HTR-8/SVneo (cell line): ENCODE measurements at places on chromosomes 3 and 15.
A peak's percentile ranks its signal among the peaks of the same experiment; 100 is the strongest.

DNA sequence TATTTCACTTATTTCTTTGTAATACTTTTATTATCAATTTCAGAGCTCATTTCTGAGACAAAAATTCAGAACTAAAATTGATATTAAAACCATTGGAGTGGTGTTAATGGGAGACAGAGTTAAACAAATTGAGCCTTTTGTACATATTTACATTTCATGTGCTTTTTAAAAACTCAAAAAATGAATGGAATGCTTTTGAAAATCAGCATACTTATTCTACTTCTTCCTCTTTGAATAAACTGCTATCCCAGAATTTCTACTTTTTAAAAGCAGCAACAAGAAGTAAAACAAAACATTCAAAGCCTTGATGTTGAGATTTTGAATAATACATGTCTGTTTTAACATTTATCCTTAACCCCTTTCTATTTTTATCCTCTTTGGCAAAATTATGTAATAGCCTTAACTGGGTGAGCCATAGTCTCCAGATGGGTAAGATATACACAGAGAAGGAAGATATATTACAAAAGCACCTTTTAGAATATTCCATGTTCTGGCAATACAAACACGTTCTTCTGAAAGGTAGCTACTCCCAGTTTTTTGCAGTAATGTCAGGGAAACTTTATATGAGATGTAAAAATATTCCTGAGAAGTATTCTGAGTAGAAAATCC, 123.6 kb downstream of the MBNL1 start:
- DNase-seq, result no peak

- no peak for DNase-seq
These were observed 2.1 kb downstream of the DZIP1L start for GRCh38 chr3:138113326-138113725.

GRCh38 chr3:162678941-162679340, 1182.3 kb downstream of the OTOL1 start:
- no peak for DNase-seq

- peak; percentile 89 for DNase-seq
These were observed 20.6 kb upstream of the KCTD6 start for GRCh38 chr3:58471025-58471887.

DNA sequence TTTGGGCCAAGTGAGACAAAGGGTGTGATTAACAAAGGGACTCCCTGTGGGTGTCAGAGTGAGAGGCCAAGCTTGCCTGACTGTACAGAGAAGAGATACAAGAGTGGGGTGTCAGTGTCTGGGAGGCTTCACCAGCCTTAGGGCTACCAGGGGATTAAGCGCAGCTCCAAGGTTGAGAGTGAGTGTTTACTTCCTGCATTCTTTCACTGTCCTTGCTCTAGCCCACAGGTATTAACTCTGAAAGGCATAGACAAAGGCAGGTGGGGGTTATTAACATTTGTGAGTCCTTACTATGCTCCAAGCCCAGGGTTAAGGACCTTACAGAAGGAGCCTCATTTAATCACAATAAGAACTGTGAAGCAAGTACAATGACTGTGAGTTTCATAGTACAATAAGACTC, 107.6 kb downstream of the IL20RB start:
- DNase-seq, result no peak

DNA sequence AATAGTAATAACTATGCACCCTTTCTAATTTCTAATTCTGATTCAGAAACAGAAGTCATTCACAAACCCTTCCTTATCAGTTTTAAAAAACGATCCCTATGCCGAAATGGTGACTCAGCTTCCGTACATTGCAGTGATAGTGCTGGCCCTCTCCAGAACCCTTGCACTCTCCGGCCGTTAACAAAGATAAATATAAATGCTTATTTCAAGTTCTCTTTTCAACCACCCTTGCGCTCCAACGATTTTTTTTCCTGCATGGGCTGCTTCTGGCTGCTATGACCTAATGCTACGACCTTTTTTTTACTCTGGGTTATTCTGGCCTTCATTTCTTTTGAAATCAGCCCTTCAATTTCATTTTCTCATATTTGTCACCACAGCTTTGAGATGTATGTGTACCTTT, 646.2 kb downstream of the NTRK3 start:
- no peak for DNase-seq

- DNase-seq, result no peak
These were observed 195.1 kb downstream of the UBE3A start for GRCh38 chr15:25243800-25244097.

DNA sequence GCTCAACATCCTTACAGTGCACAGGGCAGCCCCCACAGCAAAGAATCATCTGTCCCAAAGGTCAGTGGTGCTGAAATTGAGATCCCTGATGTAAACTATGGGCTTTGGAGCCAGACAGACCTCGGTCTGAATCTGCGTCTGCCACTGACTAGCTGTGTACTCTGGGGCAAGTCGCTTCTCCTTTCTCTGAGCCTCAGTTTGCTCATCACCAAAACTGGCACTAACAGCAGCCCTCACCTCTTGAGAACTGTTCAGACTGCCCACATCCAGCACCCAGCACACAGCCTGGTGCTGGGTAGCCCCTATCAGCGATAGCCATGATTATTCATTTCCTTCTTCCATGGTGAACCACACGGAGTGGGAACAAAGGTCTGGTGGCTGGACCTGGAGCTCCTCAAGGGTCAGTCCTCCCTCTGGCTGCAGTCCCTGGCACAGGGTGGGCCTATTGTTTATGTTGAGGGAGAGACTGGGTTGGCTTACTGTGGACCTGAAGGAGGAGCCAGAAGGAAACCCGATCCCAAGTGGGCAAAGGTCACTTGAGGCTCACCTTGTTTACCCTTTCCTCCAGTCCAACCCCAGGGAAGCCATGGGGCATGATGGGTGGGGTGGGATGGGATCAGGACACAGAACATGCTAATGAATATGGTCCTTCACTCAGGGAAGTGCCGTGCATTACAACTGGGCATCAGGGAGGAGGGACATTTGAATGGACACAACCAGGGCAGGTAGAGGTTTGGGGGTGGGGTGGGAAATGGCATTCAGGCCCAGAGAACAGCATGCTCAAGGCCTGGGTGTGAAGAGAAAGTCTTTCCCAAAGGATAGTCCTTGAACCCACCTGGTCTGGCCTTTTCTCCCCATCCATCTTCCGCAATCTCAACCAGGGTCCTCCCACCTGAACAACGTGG, 1.6 kb upstream of the PRKCD start:
- DNase-seq, result no peak

- DNase-seq, result no peak
These were observed 34.5 kb downstream of the KLF13 start for GRCh38 chr15:31360843-31361763.

GRCh38 chr3:50370594-50370993, 11.3 kb upstream of the TMEM115 start:
- no peak for DNase-seq

DNA sequence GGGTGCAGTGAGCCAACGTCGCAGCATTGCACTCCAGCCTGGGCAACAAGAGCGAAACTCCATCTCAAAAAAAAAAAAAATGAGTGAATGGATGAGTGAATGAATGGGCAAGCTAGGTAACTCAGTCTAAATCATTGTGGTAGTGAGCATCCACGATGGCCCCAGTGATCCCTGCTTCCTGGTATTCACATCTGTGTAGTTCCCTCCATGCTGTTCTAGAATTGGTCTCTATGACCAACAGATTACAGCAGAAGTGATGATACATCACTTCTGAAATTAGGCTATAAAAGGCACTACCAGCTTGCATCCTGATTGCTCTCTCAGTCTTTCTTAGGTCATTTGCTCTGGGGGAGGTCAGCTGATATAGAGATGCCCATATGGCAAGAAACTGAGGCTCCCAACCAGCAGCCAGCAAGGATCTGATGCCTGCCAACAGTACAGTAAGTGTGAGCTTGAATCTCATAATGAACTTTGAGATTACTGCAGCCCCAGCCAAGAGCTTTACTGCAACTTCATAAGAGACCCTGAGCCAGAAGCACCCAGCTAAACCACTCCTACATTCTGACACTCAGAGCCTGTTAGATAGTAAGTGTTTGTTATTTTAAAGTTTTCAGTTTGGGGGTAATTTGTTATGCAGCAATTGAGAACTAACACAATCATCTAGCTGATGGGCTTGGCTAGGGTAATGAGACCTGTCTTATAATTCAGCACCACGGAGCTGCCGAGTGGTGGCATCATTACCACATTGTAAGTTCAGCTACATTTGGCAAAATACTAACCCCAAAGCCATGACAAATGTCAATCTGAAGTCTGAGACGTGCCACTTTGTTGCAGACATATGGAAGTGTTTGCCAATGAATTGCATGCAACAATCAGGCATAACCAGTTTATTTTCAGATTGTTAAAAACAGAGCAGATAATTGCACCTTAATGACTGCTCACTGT, 53.0 kb downstream of the KLHL6 start:
- DNase-seq, result no peak

- no peak for DNase-seq
These were observed 9.8 kb upstream of the SLC9C1 start for GRCh38 chr3:112303764-112304325.

DNA sequence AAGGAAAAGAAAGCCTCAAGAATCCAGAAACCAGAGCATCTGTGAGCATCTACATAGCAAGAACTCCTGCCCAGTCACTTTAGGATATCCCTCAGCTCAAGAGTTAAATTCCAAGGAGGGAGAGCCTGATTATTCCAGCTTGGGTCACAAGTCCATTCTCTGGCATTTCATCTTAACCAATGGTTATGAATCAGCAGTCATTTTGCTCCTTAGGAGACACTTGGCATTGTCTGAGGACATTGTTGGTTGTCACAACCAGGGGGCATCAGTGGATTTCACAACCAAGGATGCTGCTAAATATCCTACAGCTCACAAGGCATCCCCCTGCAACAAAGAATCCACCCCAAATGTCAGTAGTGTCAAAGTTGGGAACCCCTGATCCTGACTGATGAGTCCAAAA, 51.0 kb upstream of the LMCD1 start:
- DNase-seq, result no peak

DNA sequence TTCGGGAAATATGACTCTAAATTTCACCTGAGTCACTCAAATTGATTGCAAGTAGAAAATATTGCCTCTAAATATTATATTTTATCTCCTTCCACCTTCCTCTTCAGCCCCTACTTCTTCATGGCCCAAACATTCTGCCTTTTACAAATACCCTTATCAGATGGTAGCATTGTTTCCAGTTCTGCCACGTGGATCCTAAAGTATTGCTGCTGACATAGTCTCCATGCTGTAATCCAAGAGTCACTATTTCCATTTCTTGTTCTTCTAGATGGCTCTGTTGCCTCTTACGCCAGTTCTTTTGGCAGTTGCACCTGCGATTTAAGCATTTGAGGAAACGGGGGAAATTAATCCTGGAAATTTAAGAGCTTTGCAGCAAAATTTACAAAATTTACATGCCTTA, 13.6 kb downstream of the LMOD3 start:
- DNase-seq, result no peak

DNA sequence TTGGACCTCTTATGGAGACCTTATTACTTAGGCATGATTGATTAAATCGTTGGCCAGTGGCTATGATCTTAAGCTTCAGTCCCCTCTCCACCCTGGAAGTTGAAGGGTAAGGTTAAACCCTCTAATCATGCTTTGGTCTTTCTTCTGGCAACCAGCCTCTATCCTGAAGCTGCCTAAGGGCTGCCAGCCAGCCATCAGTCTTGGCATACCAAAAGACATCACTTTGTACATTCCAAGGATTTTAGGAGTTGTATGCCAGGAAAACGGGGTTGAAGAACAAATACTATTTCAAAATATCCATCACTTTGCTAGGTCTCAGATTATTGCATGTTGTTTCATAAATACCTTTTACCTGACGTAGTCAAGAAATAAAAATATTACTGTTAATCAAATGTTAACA, 28.9 kb downstream of the UBE2E2 start:
- no peak for DNase-seq

- DNase-seq, result no peak
These were observed 21.4 kb upstream of the CCR9 start for GRCh38 chr3:45864760-45865519.

DNA sequence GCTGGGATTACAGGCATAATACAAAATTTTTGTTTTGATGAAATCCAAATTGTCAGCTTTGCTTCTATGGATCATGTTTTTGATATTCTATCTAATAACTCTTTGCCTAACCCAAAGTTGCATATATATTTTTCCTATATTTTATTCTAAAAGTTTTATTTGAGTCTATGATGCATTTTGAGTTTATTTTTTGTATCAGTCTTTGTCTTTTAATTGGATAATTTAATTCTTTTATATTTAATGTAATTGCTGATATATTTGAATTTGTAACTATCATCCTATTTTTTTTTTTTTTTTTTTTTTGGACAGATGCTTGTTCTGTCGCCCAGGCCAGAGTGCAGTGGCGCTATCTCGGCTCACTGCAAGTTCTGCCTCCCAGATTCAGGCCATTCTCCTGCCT, 19.7 kb upstream of the DENND4A start:
- DNase-seq, result no peak

- no peak for DNase-seq
These were observed 558.8 kb upstream of the ADAMTS9 start for GRCh38 chr3:65246561-65246960.

DNA sequence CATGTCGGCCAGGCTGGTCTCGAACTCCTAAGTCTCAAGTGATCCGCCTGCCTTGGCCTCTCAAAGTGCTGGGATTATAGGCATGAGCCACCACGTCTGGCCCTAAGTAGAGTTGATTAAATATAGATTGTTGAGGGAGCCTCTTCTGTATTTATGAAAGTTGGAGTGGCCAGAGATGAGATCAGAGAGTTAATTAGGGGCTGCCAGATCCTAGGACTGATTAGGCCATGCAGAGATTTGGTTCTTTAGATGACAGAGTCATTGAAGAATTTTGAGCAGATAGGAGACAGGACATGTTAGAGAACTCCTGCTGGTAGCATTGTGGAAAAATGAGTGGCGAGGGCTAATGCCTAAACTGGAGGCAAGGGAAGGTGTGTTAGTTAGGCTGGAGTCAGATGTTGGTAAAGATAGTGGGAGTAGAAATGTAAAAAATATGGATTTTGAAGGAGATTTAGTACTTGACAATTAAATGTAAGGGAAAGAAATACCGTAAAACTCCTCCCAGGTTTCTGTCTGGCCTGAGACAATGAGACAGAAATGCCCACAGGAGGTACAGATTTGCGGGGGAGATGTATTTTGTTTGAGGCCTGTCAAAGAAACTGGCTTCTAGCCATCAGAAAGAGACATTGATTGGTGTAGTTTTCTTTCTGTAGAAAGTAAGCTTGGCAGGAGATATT, 23.4 kb downstream of the SACM1L start:
- no peak for DNase-seq

- no peak for DNase-seq
These were observed 88.6 kb downstream of the TRIM42 start for GRCh38 chr3:140766465-140766864.

DNA sequence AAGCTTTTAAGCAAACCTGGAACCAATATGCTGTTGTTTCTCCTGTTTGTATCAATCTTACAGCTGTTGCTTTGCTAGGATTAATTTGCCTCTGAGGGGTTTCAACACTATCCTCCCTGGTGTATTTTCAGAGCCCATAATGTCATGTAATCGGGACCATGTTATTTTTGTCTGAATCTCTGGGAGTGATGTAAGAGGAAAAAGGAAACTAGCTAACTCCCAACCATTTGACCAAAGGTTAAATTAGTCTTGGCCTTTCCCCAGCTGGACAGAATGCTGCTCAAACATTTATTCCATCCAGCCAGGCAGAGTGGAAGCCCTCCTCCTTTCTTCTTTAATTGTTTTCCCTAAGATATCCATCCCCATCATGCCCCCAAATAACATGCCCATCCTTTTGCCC, 142.2 kb downstream of the ALDH1A2 start:
- DNase-seq, result no peak

- no peak for DNase-seq
These were observed 239.9 kb downstream of the FAM43A start for GRCh38 chr3:194925614-194926013.

- DNase-seq, result no peak
These were observed 349.4 kb upstream of the SEMA6D start for GRCh38 chr15:47367726-47368390.
